CD4-positive, alpha-beta T cell treated with Interleukin-12 subunit alpha and Interleukin-12 subunit beta, for 1 hour (primary cell): ENCODE measurements at places on chromosomes 7 and 10.
A peak's percentile ranks its signal among the peaks of the same experiment; 100 is the strongest.

DNA sequence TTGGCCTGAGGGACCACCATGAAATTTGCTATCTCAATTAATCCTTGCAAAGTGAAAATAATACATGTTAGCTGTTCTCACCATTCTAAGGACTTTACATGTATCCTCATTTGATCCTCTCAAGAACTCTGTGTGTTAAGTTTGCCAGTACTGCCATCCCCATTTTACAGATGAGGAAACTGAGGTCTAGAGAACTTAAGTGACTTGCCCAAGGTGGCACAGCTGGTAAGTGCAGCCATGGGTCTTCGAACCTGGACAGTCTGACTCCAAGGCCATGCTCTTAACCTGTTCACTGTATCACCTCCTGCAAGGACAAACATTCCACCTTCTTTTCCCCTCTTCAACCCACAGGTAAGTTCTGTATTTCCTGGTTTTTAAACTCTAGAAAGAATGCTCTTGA lies 85.3 kb upstream of the NFE2L3 start:
- DNase-seq = no peak

GRCh38 chr7:138257459-138258196 lies 181.4 kb downstream of the AKR1D1 start:
- DNase-seq = no peak

DNA sequence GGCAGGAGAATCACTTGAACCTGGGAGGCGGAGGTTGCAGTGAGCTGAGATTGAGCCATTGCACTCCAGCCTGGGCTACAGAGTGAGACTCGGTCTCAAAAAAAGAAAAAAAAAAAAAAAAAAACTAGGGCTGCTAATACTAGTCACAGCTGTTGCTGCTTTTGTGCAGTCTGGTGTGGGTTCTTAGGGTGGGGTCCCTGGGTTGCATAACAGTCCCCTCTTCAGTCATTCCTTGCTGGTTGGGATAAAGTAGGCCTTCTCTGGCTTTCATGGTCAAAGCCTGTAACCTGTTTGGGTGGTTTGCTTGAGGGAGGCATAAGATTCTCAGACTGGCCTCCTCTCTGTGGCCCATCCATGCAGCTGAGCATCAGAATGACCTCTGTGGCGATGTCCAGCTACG lies 14.1 kb downstream of the SSMEM1 start:
- DNase-seq = no peak

- DNase-seq = no peak
Observed at GRCh38 chr7:158094671-158095226, 492.9 kb downstream of the PTPRN2 start.

- DNase-seq = no peak
Observed at GRCh38 chr7:46229409-46229808, 308.3 kb upstream of the IGFBP3 start.

GRCh38 chr10:24678757-24679156 lies 44.9 kb downstream of the ARHGAP21 start:
- DNase-seq = no peak

DNA sequence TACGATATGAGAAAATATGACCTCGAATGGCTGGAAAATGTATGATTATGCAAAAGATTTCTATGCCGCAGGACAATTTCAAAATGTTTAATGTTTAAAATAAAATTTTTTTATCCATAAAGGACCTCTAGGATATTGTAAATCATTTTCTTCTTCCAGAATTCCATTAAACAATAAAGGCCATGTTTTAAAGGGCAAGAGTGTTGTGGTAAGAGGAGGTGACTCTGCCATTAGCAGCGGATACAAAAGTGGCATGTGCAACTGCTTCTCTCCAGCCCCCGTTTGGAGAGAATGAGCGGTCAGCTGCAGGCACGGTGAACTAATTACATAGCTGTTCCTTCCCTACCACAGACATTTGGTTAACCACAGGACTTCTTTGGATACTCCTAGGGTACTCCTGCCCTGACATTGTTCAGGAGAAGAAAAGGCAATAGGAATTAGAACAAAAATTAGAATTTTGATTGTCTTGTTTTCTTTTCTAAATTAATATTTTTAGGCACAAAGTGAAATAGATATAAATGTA lies 63.8 kb downstream of the HBP1 start:
- no peak for DNase-seq

DNA sequence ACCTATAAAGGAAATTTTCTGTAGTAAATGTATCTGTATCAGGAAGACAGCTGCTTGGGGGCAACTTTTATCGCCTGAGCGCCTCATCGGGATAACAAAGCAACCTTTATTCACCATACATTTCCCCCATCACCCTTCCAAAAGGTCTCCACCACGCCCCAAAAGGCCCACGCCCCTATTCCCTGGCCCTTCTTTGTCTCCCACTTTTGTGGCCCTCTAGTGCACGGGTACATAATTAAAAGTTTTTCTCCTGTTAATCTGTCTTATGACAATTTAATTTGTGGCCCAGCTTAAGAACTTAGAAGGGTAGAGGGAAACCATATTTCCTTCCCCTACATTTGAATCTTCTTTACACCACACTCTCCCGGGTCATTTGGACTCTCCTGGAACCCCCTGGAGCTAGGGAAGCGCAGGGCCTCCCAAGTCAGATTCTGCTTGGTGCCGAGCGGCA lies 625 bp downstream of the RP9 start:
- peak; percentile 30 for DNase-seq

DNA sequence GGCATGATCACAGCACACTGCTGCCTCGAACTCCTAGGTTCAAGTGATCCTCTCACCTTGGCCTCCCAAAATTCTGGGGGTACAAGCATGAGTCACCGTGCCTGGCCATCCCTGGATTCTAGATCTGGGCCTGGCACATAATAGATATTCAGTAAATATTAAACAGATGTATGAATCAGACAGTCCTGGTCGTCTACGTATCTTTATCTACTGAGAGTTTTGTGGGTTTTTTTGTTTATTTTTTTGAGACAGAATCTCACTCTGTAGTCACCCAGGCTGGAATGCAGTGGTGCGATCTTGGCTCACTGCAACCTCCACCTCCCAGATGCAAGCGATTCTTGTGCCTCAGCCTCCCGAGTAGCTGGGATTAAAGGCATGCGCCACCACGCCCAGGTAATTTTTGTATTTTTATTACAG lies 24.3 kb upstream of the ITGB1 start:
- no peak for DNase-seq

DNA sequence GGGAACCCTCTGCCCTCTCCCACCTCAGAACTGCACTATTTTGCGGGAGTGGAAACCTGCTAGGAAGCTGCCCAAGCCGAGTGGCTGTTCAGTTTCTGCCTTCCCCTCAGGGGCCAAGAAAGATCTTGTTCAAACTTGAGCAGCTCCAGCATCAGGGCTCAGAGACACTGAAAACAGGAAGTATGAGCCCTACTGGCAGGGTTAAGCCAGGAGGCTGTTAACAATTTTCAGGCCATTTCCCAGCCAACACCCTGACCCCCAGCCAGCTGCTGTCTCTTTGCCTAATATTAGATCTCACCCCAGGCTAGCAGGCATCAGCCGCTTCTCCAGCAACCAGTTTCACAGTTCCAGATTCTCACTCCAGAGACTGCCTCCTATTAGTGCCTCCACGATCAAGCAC lies 9.2 kb downstream of the PLAU start:
- DNase-seq = no peak

DNA sequence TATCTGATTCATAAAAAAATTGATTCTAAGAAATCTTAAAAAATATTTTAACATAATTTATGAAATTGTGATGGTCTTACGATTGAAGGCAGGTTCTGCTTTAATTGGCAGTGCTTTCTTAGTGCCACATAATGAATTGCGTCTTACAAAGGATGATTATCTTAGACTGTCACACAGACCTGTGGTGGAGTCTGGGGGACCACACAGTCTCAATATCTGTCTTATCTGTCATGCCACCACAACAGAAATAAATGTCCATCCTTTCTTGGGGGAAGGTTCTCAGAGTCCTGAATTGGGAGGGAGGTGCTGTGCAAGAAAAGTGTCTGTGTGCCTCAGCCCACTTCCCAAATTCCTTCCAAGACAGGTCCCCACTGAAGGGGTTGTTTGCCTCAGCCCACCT lies 34.0 kb downstream of the ZDHHC6 start:
- DNase-seq = no peak

DNA sequence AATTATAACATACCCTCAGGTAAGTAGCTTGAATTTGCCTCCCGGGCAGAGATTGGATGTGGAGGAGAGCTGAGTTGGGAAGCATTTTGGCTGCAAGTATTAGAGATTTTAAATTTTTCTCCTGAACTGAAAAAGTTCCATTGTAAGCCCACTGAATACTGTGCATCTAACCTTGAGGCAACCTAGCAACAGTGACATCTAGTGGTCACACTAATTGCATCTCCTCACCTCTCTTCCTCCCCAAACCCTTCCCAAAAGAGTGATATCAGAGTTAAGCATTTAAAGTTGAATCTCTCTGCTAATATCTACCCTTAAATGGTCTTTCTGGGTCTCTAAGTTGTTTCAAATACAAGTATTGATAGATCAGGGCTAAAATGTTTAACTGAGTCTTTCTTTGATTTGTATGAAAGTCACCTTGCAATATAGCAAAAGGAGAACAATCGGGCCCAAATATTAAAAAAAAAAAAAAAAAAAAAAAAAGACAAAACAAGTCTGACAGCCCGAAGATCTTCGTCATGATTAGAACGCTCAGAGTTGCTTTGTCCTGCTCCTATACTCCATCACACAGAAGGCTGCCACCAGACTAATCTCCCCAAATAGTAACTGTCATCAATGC lies 40.4 kb upstream of the DLX5 start:
- peak; percentile 44 for DNase-seq

GRCh38 chr10:64394744-64395143 lies 873.5 kb downstream of the REEP3 start:
- no peak for DNase-seq

GRCh38 chr7:68148440-68148839 lies 1151.8 kb downstream of the TYW1 start:
- no peak for DNase-seq

DNA sequence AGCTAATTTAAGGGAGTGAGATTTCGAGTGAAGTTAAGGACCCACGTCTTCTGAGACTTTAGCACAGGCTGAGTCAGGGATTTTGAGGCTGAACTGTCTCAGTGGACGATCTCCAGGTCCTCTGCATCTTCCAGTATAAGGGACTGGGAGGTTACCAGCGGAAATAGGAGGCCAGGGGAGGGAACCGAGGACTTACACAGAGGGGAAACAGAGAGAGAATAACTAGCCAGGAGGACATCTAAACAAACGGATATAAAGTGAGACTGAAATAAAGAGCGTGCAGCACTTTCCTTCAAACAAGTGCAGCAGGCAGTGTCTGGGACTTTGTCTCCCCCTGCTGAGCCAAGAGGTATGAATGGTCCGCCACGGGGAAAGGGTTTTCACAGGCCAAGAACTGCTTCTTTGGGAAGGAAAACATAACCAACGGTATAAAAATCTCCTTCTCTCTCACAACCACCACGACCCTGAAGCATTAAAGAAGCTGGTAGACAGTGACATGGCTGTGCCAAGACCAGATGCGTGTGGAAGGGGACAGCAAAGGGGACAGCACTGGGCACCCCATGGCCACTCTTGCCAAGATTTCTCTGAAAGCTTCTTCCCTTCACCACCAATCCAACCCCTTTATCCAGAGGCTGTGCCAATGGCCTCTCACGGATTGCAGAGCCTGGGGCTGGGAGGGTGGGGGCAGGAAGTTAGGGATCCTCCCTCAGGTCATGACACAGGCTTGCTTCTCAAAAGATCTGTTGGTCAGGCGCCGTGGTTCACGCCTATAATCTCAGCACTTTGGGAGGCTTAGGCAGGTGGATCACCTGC lies 72.0 kb downstream of the SLC37A3 start:
- DNase-seq = peak; percentile 55

DNA sequence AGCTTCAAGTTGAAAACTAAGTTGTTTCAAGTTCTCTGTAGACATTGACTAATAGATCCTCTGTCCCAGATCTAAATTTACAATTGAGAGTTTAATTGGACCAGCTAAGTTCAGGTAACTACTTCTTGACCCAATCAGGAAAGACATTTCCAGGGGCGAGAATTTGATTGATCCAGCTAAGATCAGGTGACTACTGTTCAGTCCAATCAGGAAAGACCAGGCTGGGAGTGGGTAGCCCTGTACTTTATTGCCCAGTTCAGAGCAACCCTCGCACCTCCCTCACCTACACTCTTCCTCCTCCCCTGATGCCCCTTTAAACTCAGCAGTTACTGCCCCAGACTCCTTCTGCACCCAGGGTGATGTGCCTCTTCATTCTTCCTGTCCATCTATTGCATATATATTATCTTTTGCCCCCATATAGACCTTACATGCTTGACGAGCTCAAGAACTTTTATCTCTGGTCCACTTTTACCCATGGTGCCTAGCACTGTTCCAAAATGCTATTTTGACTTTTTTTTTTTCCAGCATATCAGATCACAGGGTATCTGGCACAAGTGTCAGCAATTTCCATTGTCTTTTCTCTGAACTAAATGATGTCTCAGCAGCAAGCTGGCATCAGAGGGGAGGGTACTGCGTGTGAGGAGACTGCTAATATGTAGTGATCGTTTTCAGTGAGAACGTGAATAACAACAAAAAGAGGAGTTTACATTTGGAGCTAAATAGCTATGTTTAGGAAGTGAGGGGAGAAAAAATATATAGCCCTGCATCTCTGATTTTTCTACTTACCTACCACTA lies 169.4 kb downstream of the KIAA1217 start:
- DNase-seq = no peak

GRCh38 chr10:76015245-76015644 lies 583.8 kb downstream of the LRMDA start:
- no peak for DNase-seq

DNA sequence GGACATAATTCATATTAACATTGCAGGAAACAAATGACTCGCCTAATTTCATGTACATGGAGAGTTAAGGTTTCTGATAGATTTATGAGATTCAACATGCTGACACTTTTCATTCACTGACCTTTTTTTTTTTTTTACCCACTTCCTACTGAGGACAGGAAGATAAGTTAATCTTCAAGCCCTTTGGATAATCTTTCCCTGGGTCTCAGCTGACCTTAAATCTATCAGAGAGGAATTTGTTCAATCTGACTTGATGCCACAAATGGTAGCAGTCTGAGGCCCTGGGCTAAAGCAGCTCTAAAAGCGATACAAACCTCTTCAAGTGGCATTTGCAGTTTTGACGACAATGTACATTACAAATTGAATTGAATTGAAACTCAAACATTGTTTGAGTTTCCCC lies 493.3 kb upstream of the SORCS1 start:
- no peak for DNase-seq

GRCh38 chr7:68623030-68623429 lies 975.2 kb upstream of the AUTS2 start:
- no peak for DNase-seq

GRCh38 chr7:2641406-2642393 lies 9.9 kb downstream of the TTYH3 start:
- no peak for DNase-seq

DNA sequence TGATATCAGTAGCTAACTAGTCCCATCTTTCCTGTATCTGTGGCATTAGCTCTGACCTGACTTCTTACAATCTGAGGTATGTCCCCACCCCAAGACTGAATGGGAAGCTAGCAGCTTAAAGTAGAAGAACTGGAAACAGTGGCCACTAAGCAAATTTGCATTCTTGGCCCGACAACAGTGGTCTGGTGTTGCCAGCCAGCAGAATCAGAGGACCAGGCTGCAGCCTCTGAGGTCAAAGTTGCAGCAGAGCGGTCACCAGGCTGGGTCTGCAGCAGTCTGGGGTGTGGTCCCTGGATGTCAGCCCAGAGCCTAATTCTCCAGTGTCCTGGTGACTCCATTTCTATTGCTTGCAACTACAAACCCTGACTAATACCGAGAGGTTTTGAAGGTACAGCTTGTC lies 26.3 kb downstream of the FAM107B start:
- DNase-seq = no peak
